NAMALWA (cell line): ENCODE measurements at places on chromosomes 7 and 10.

DNA sequence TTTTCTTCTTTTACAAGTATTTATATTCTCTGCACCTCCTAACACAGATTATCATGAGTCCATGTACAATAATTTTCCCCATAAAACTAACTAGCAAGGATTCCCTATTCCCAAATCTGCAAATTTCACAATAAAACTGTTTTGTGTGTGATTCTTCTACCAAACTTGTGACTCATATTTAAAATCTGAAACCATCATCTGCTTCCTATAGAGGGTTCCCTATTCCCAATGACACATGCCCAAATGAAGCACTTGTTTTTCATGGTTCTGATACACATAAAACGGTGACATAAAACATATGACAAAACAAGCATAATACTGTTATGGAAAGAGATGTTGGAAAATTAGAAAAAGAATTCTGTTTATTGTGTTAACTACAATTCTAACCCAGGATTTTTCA lies 657.6 kb downstream of the PARD3 start:
- no peak for DNase-seq

- DNase-seq: no peak
Observed at GRCh38 chr10:120503689-120504088, 46.7 kb downstream of the PLPP4 start.

- no peak for DNase-seq
Observed at GRCh38 chr10:33335551-33335800, 1.0 kb upstream of the NRP1 start.

GRCh38 chr10:64867501-64867962 lies 1346.3 kb downstream of the REEP3 start:
- DNase-seq: no peak

DNA sequence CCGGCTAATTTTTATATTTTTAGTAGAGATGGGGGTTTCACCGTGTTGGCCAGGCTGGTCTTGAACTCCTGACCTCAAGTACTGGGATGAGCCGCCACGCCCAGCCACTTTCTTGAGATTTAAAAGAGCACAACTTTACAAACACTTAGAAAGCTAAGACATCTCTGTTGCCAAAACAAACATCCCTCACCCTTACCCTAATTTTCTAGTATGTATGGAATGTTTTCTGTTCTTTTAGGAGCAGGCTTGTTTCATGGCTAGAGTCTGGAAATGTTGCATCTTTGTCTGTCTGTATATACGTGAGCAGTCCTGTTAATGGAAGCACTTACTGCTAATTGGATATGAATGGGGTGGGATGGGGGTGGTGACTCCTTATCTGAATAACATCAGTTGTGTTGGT lies 2.9 kb downstream of the OLAH start:
- no peak for DNase-seq

DNA sequence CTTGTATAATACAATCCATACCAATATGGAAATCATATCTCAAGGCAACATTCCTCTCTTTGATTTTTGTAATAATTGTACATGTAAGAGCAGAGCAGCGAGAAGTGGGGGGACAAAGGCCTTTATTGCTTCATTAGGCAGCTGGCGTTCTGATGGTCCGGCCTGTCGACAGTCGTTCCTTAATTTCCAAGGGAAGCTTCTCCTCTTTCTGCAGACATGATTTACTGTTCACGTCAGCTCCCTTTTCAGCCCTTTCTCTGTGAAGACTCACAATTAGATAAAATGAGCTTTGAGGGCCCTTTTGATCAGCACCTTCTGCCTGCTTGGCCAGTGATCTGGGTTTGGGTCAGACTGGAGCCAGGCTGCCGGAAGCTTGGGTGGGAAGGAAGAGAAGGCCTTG lies 65.6 kb upstream of the CTBP2 start:
- DNase-seq: no peak

GRCh38 chr10:81108516-81109199 lies 571.0 kb downstream of the SH2D4B start:
- peak; percentile 27 for DNase-seq

GRCh38 chr7:133873631-133874030 lies 253.5 kb upstream of the LRGUK start:
- DNase-seq: no peak

GRCh38 chr10:28719789-28720436 lies 42.6 kb downstream of the BAMBI start:
- DNase-seq: no peak

DNA sequence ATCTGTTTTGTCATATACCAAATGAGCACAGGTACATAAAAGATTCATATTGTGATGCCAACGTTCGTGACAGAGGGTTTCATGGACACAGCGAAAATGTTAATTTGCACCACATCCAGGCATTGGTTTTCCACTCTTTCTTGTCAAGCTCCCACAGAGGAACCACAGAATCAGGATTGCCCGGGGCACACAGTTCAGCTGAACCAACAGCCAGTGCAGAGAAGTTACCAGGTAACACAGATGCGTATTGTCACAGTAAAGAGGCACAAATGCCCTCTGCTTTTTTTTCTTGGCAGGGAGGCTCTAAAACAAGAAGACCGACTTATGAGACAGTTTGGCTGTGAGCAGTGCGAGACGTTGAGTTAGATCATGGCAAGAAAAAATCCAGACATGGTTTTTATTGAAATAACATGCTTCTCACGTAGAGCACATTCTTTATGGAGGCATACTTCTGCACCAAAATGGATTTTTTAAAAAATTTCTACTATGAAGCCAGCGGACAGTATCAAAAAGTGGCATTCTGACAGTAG lies 331.1 kb upstream of the KIAA1217 start:
- no peak for DNase-seq

DNA sequence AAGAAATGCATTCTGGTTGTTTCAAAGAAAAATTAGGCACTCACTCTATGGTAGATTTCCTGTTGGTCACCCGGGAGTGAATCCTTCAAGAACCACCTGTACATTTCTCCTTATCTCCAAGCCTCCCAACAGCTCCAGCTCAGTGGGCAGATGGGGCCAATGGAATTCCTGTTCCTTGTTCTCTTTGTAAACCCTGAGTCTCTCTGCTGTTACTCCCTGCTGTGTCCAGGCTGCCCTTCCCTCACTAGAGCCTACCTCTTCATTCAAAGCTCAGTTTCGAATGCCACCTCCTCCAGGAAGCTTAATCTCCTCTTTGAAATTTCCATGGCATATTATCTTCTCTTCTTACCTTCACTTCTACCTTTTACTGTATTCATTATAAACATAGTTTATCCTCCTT lies 3.5 kb upstream of the BMPER start:
- DNase-seq: no peak

GRCh38 chr10:78937393-78937792 lies 131.4 kb upstream of the ZMIZ1 start:
- no peak for DNase-seq

GRCh38 chr10:60188548-60188947 lies 201.1 kb downstream of the ANK3 start:
- DNase-seq: no peak

DNA sequence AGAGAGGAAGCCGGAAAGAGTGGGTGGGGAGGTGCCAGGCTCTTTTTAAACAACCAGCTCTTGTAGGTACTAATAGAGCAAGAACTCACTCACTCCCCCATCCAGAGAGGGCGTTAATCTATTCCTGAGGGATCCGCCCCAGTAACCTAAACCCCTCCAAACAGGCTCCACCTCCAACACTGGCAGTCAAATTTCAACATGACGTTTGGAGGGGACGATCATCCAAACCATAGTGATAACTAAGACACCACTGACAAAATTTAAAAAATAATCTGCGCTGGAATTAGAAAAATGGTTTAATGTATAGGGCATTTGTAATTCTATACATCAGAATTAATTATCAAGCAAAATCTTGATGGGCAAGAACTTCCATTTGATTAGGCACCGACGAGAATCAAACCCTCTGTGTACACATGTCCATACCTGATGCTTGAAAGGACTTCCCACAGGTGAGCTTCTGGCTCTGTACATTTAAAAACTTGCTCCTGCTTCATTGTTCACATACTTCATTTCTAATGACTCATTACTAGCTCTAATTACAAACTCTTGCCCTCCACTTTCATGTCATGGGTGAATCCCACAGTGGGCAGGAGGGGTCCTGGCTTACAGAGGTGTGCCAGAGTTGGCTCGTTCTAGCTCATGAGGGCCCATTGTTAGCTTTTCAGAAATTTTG lies 20.6 kb upstream of the KDM7A start:
- no peak for DNase-seq

DNA sequence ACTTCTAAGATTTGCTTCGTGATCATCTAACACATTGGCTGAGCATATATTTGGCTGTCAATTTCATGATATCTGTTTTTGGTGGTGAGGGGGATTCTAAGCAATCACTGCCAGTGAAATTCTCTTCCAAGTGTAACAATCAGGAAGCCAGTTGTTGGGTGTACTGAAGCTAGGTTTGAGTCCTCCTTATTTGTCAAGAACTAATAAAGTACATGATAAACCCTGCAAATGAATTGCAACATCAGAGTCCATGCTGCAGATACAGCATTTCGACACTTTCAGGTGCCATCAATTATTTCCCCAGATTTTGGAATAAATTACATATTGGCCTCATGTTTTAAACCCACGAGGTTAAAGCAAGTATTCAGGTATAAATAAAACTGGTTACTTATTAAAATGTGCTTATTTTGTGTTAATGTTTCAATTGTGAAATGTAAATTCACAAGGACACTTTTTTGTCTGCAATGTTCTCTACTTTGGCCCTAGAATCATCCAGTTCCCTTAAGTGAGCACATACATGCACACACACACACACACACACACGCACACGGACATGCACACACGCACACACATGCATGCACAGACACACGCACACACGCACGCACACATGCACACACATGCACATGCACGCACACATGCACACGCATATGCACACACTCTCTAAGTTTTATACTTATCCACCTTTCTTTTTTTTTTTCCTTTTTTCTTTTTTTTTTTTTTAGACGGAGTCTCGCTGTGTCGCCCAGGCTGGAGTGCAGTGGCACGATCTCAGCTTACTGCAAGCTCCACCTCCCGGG lies 510.2 kb upstream of the KLF6 start:
- DNase-seq: no peak

DNA sequence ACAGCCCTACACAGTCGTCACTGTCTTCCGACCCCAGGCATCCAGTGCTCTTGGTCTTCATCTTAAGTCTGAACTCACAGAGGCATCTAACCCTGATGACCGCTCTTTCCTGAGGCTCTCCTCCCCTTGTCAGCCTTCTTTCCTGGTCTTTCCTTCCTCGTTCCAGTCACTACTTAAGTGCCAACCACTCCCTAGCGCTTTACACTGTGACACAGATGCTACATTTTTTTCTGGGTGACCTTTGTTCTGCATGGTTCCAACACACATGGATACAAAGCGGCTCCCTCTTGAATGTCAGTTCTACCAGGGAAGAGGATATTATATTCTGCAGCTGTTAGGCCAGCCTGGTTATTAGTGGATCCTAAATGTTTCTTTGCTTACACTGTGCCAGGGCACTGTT lies 12.7 kb downstream of the YWHAG start:
- DNase-seq: no peak

DNA sequence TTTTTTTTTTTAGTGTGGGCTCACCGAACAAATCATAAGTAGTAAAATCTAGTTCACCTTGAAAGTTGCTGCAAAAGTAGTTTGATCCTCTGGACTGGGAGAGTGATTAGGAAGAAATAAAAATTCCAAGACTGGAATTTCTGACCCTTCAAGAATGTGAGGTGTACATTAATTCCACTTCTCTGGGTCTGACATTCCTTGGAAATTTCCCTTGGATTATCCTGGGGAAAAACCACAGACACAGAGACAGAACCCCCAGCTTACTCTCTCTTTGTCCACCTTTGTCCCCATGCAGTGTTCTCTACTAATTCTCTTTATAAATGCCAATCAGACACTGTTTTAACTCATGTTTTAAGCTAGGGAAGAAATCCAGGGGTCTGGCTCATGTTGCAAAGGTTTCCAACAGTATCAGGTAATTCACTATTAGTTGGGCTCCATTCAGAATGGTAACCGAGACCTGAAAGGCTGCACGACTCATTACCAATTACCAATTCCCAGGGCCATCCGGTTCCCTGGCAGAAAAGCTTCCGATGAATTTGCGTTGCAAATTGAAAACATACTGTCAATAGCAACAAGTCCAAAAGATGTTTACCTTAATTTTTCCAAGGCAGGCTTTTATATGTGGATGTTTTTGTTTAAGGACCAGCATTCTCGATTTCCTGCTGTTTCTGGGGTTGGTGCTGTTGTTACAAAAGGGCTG lies 86.3 kb downstream of the BAMBI start:
- DNase-seq: no peak

GRCh38 chr10:133164816-133165555 lies 5.0 kb downstream of the KNDC1 start:
- no peak for DNase-seq

- DNase-seq: no peak
Observed at GRCh38 chr10:79289801-79290200, 57.5 kb upstream of the PPIF start.

DNA sequence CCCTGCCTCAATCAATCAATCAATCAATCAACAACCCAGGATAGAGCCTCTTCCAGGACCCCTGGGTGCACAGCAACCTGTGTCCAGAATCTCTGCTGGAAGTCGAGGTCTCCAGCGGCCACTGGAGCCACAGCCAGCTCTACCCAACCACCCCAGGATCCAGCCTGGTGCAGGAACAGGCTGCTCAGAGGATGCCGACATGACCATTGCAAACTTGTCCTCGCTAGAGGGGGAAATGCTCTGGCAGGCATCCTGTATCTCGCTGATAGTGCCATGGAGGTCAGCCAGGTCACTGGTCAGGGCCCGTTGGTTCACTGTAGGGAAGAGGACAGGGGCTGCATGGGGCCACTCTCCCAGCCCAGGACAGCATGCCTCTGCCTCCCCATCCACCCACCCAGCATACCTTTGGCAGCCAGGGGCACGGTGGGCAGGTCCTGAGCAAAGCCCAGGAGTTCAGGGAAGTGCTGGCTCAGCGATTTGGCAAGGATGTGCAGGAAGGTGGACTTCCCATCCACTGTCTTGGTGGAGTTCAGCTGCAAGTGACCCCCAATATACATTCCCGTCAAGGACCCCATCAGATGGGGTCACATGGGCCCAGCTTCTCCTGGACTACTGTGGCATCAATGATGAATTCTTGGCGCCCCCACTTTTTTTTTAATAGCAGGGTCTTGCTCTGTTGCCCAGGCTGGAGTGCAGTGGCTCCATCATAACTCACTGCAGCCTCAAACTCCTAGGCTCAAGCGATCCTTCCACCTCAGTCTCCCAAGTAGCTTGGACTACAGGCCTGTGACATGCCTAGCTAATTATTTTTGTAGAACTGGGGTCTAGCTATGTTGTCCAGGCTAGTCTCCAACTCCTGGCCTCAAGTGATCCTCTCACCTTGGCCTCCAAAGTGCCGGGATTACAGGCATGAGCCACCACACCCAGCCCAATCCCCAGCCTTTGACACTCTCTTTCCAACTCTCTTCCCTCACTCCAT lies 49.4 kb downstream of the GRID2IP start:
- DNase-seq: no peak

- DNase-seq: no peak
Observed at GRCh38 chr7:132364226-132364625, 212.0 kb downstream of the PLXNA4 start.

GRCh38 chr10:61189912-61190311 lies 245.9 kb upstream of the RHOBTB1 start:
- no peak for DNase-seq
